Hepatocyte (in vitro differentiated cells): ENCODE measurements at places on chromosomes 2 and 18. TPM values are rescaled to one million over a fixed set of nuclear protein-coding genes. Genes with fewer than 3 reads are reported as not detected.

GRCh38 chr2:2734308-2734707 is 403.2 kb upstream of the MYT1L start:
- no peak for DNase-seq

DNA sequence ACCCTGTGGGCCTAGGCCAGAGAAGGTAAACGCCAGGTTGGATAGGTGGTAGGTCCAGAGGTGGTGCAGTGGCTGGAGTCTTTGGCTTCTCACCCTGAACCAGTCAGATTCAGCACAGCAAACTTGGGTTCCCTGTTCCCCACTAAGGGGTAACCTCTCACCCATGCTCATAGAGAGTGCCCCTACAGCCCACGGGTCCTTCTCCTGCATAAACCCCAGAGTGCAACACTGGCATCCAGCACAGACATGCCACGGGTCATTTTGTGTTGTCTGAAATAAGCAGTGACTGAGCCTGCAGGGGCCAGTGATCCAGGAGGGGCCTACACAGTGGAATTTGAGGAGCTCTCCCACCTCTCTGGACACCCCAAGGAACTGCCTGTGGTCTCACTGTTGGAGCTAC is 40.5 kb upstream of the ATP6V1B1 start:
- DNase-seq: no peak

DNA sequence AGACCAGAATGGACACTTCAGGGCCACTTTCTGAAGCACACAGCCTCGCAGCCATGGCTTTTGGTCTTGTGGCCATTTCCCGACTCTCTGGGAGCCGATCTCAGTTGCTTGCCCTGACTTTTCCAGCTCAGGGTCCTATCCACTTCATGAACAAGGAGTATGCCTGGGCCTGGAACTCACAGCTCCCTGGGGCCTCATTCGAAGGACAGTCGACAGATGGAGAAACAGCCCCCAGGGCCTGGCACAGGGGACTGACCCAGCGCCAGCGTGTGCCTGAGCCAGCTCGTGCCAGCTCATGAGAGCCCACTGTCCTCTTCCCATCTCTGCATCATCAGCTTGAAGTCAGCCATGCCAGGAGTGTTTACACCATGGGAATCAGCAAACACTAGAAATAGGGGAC is 134.6 kb upstream of the GPC1 start:
- no peak for DNase-seq

GRCh38 chr2:216670266-216671080 is 24.9 kb downstream of the IGFBP5 start:
- DNase-seq: no peak

GRCh38 chr2:237327175-237327950 is 86.6 kb downstream of the COL6A3 start:
- DNase-seq: no peak

DNA sequence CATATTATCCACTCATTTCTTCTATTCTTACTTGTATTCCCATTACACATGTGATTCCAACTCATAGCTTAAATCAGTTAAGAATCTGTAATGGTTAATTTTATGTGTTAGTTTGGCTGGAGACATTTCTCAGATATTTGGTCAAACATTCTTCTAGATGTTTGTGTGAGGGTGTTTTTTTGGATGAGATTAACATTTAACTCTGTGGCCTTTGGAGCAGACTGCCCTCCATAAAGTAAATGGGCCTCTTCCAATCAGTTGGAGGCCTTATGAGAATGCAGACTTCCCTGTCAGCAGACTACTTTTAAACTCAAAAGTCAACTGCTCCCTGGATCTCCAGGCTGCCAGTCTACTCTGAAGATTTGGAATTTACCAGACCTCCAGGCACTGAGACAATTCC is 976.8 kb upstream of the ACVR2A start:
- DNase-seq: no peak

GRCh38 chr2:10405448-10405847 is 42.7 kb downstream of the ODC1 start:
- no peak for DNase-seq

GRCh38 chr18:42882122-42882521 is 233.4 kb downstream of the RIT2 start:
- no peak for DNase-seq

GRCh38 chr2:103942199-103942598 is 911.7 kb upstream of the POU3F3 start:
- DNase-seq: no peak

- DNase-seq: no peak
Observed at GRCh38 chr2:63981702-63982103, 37.5 kb downstream of the VPS54 start.

GRCh38 chr18:24009651-24010333 is 4.8 kb upstream of the TTC39C start:
- DNase-seq: no peak

GRCh38 chr2:236977063-236977851 is 108.4 kb upstream of the COPS8 start:
- no peak for DNase-seq

DNA sequence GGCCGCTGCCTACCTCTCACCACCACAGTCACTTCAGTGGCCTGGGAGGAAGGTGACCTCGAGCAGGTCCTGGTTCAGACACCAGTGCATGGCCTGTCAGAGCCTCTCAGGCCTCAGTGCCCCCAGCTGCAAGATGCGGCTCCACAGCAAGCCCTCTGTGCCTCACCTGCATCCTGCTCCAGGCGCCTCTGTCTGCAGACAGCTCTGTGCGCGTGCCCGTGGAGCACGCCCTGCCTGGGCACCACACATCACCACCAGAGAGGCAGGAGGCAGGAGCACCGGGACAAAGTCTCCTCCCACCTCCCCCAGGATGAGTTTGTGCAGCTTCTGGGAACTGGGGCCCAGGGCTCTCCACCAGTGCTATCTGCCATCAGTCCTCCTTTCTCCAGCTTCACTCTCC is 98.7 kb downstream of the TFCP2L1 start:
- DNase-seq: no peak

DNA sequence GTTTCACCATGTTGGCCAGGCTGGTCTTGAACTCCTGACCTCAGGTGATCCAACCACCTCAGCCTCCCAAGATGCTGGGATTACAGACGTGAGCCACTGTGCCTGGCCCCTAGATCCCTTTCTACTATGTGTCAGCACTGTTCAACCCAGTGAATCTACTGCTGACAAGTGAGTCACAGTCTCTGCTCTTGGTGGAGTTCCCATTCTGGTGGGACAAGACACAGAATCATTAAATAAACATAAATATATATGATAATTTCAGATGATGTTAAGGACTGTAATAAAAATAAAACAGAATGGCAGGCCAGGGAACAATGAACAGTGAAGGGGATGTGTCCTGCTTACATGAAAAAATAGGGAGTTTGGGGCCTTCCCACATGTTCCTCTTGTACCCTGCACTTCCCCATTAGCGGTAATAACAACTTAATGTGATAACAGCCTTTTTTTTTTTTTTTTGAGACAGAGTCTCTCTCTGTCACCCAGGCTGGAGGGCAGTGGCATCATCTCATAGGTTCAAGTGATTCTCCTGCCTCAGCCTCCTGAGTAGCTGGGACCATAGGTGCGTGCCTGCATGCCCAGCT is 112.2 kb downstream of the CPO start:
- no peak for DNase-seq

GRCh38 chr18:993560-993959 is 88.9 kb downstream of the ADCYAP1 start:
- DNase-seq: no peak

Gene CTAGE1
- total RNA-seq: 0.12 and 0.47 TPM in 2 replicates

Gene DSG1
- 0.70 and 0.76 TPM in 2 replicates for total RNA-seq

Gene PRSS56
- total RNA-seq: not detected in 2 replicates

Gene PROKR1
- 0.20 TPM in 1 of 2 replicates, not detected in the other for total RNA-seq

Gene NT5DC4
- total RNA-seq: 1.2 and 2.7 TPM in 2 replicates

Gene MYO3B
- total RNA-seq: 0.92 and 1.1 TPM in 2 replicates

Gene RFX8
- total RNA-seq: not detected in 2 replicates
